ENCODE measurements at places on chromosomes 5 and 9. TPM values are rescaled to one million over a fixed set of nuclear protein-coding genes. Genes with fewer than 3 reads are reported as not detected.
A peak's percentile ranks its signal among the peaks of the same experiment; 100 is the strongest.

The PSIP1 gene
- total RNA-seq: 213 TPM

The NPR3 gene
- not detected for total RNA-seq

The TLE1 gene
- 0.46 TPM for total RNA-seq

The LHX3 gene
- total RNA-seq: 0.21 TPM

The PLEKHG4B gene
- total RNA-seq: 0.39 TPM

The DIRAS2 gene
- total RNA-seq: not detected

The ADRA1B gene
- not detected for total RNA-seq

The IL3 gene
- total RNA-seq: not detected

The SOHLH1 gene
- total RNA-seq: not detected

The CMYA5 gene
- 0.15 TPM for total RNA-seq

The LCN15 gene
- not detected for total RNA-seq

GRCh38 chr5:9716838-9717281, 86.7 kb upstream of the TAS2R1 start:
- no peak for DNase-seq
- no peaks in the 10 kb centered on the region for H3K27me3 ChIP-seq
- no peaks in the 10 kb centered on the region for H3K36me3 ChIP-seq
- H3K4me1 ChIP-seq: no peaks in the 10 kb centered on the region

GRCh38 chr5:172634106-172634899, 6.8 kb upstream of the NEURL1B start:
- no peaks in the 10 kb centered on the region for H3K4me1 ChIP-seq
- no peaks in the 10 kb centered on the region for H3K27me3 ChIP-seq
- DNase-seq: no peak
- H3K4me3 ChIP-seq: no peak overlapping the region
- no peaks in the 10 kb centered on the region for H3K36me3 ChIP-seq

GRCh38 chr5:75052192-75053053, at the start of gene GCNT4:
GCNT4 (minus strand) TSS chr5:75052558; CDS start chr5:75030037, 22,521 bp downstream.
- peak; percentile 42 for DNase-seq
- peaks cover 73% of the 10 kb centered on the region for H3K4me1 ChIP-seq
- peaks cover 6% of the 10 kb centered on the region for H3K36me3 ChIP-seq
- H3K27me3 ChIP-seq: no peaks in the 10 kb centered on the region

- H3K27me3 ChIP-seq: no peaks in the 10 kb centered on the region
- H3K27ac ChIP-seq: no peak overlapping the region
- no peaks in the 10 kb centered on the region for H3K36me3 ChIP-seq
- DNase-seq: no peak
- H3K4me3 ChIP-seq: no peak overlapping the region
These were observed 14.1 kb upstream of the MOCS2 start for GRCh38 chr5:53123702-53124101.

- no peaks in the 10 kb centered on the region for H3K4me1 ChIP-seq
- no peak for DNase-seq
- no peak overlapping the region for H3K27ac ChIP-seq
These were observed 525.8 kb upstream of the FTMT start for GRCh38 chr5:121325930-121326329.

- no peak overlapping the region for H3K4me3 ChIP-seq
- H3K27me3 ChIP-seq: peaks cover 6% of the 10 kb centered on the region
- H3K36me3 ChIP-seq: no peaks in the 10 kb centered on the region
These were observed 13.9 kb downstream of the NR2F1 start for GRCh38 chr5:93596676-93597490.

GRCh38 chr9:76984486-76984885, 35.0 kb upstream of the FOXB2 start:
- no peak overlapping the region for H3K27ac ChIP-seq
- DNase-seq: no peak
- no peaks in the 10 kb centered on the region for H3K4me1 ChIP-seq
- H3K36me3 ChIP-seq: no peaks in the 10 kb centered on the region

DNA sequence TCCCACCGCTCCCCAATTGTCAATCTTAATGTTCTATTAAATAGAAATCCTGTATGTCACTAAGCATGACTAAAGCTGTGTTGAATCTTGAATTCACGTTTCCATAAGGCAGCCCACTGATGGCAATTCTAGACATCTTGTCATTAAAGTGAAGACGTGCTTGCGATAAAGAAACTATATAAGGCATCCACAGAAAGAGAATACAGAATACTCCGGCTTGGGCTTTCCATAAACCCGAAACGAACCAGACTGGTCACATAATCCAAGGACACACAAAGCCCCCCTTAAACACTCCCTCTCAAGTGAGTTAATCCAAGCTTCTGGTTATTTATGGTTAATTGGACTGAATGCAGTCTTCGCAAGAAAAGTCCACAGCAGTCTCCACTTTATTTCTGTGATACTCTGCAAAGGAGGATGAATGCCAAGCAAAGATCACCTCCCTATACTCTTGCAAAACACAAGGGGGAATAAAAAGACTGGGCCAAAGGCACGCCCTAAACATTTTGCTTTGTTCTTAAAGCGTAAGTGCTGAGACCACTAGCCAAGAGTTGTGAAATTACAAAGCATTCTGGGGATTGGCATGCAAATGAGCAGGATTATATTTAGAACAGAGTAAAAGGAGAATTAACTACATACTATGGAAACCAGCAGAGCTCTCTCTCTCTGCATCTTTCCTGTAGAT, 54.7 kb downstream of the DPYSL3 start:
- no peak for DNase-seq
- H3K36me3 ChIP-seq: no peaks in the 10 kb centered on the region
- peaks cover 4% of the 10 kb centered on the region for H3K27me3 ChIP-seq
- no peak overlapping the region for H3K4me3 ChIP-seq
- H3K27ac ChIP-seq: no peak overlapping the region
- no peaks in the 10 kb centered on the region for H3K4me1 ChIP-seq

DNA sequence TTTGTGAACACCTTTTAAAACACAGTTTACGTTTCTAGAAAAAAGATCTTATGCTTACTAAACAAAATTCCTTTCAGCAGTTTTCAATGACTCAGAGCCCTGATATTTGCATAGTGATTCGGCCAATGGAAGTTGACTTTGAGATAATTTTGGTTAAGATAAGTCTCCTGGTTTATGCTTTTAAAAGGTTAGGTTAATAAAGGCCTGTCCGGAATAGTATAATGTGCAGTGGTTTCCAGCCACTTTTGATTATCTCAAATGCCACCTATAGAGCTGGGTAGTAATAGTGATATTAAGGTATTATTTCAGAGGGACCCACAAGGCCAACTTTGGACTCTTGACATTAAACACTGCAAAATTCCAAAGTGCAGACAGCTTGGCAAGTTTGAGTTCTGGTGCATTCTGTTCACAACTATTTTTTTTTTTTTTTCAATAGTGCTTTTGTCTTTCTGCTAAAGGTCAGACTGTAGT, 86.1 kb downstream of the F2RL2 start:
- no peaks in the 10 kb centered on the region for H3K27me3 ChIP-seq
- H3K27ac ChIP-seq: no peak overlapping the region
- no peaks in the 10 kb centered on the region for H3K36me3 ChIP-seq
- no peak for DNase-seq
- peaks cover 30% of the 10 kb centered on the region for H3K4me1 ChIP-seq

DNA sequence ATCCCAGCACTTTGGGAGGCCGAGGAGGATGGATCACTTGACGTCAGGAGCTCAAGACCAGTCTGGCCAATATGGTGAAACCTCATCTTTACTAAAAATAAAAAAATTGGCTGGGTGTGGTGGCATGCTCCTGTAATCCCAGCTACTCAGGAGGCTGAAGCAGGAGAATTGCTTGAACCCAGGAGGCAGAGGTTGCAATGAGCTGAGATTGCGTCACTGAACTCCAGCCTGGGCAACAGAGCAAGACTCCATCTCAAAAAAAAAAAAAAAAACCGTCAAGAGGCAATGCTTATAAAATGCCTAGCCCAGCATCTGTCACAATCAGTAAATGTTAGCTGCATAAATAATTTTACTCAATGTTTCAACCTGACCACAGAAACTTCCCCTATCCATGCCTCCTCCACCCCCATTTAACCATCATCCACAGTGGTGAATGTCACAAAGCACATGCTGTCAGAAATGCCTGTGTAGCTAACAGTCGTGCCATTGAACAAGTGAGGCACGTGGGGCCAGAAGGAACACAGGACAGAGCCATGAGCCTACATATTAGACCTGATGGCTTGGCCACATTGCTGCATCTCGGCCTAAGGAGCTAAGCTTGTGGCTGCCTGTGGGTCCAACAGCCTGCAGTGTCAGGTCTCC, 16.8 kb upstream of the TCOF1 start:
- H3K36me3 ChIP-seq: no peaks in the 10 kb centered on the region
- H3K27ac ChIP-seq: no peak overlapping the region
- no peaks in the 10 kb centered on the region for H3K4me1 ChIP-seq
- no peak overlapping the region for H3K4me3 ChIP-seq
- no peak for DNase-seq
- no peaks in the 10 kb centered on the region for H3K27me3 ChIP-seq

DNA sequence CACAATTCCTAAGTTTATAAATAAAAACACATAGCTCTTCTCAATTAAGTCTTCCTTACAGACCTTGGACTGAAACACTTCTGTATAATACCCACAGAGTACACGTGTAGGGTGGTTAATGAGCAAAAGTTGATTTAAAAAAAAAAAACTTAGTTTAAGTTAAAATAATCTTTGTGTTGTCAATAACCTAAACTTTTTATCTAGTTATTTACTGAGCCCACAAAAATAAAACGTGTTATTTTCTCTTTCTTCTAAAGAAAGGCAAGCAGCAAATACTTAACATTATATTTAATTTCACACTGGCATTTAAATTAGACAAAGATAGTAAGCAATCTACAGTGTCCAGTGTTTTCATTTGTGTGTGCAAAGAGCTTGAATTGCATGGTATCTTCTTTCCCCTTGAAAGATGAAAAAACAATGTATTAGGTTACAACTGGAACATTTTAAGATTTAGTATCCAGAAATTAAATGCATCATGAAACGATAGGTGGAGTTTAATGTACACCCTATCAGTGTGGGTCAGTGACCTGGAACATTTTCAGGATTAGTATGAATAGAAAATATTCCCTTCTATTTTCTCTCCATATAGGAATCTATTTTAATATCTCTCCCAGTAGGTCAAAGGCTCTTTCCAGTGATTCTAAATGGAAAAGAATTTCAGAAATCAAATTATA, 1014.8 kb downstream of the NR2F1-AS1 start:
- no peaks in the 10 kb centered on the region for H3K36me3 ChIP-seq
- H3K27ac ChIP-seq: no peak overlapping the region
- H3K27me3 ChIP-seq: no peaks in the 10 kb centered on the region
